ENCODE measurements at places on chromosomes 7 and 10. TPM values are rescaled to one million over a fixed set of nuclear protein-coding genes. Genes with fewer than 3 reads are reported as not detected.
A peak's percentile ranks its signal among the peaks of the same experiment; 100 is the strongest.

GRCh38 chr7:11709196-11709595, 122.8 kb downstream of the THSD7A start:
- no peak for DNase-seq

DNA sequence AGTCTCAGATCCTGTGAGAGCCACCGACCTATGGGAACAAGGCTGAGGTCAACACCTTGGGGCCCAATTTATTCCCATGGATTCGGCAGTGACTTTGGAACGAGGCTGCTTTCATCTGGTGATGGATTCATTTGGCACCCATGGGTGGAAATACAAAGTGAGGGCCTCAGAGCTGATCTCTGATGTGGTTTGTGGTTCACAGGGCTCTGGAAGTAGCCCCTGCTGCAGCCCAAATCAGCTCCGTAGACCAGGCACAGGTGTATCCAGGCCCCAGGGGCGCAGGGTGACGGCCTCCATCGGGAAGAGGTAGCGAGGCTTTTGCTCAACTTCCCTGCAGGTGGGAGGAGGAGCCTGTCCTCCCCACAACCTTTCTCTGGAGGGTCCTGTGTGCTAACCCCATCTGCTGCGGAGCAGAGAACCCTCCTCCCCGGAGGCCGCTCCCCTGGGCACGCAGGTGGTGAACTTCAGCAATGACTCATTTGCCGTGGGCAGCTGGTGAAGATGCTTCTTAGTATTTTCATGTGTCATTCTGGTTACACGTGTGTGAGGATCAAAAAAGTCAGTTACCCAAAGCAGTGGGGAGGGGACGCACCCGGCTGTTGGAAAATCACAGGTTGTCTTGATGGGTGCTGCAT, 7.5 kb upstream of the JAKMIP3 start:
- DNase-seq, result no peak

DNA sequence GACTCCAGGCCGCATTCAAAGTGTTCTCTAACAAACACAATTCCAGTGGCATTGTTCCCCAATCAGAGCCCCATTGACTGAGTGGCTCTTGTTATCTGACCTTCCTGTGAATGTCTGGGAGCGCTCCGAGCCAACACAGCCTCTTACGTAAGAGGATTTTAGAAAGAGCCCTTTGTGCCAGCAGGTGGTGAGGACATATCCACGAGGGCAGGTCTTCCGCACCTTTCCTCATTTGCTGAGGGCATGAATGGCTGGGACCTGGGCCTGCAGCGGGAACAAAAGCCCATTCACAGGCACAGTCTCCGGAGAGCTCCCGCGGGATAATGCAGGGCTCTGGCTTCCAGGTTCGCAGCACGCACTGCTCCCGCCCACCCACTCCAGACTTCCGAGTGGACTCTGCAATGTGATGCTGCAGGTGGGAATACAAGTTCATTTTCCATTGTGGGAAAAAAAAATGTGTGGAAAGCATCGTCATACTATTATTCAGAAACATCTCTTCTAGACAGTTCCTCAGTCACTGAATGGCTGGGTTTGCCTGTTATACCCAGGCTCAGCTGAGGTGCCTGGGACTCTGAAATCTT, 295.0 kb upstream of the IGFBP3 start:
- DNase-seq, result peak; percentile 79

DNA sequence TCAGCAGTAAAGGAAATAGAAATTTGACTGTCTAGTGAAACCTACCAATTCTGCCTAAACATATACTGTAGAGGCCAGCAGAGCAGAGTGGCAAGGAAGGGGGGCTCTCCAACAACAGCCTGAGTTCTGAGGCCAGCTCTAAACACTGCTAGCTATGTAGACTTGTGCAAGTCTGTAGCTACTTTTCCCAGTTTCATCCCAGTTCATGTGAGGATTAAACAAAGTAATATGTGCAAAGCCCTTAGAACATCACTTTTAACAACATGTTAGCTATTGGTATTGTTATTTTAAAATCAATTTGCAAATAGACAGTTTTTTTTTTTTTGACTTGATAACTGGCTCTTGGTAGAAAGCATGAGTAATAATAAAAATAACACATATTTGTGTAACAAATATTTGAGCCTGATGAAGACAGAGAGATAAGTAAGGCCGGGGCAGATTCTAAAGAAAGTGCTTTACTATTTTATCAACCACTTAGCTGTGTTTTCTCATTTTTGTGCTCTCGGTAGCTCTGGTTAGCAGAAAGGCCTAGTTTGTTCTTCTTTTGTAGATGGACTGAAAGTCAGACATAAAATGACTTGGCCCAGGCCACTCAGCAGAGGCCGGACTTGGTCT, 9.3 kb downstream of the CHST12 start:
- no peak for DNase-seq

- no peak for DNase-seq
Measured at GRCh38 chr7:134943785-134944400, 42.4 kb upstream of the AGBL3 start.

DNA sequence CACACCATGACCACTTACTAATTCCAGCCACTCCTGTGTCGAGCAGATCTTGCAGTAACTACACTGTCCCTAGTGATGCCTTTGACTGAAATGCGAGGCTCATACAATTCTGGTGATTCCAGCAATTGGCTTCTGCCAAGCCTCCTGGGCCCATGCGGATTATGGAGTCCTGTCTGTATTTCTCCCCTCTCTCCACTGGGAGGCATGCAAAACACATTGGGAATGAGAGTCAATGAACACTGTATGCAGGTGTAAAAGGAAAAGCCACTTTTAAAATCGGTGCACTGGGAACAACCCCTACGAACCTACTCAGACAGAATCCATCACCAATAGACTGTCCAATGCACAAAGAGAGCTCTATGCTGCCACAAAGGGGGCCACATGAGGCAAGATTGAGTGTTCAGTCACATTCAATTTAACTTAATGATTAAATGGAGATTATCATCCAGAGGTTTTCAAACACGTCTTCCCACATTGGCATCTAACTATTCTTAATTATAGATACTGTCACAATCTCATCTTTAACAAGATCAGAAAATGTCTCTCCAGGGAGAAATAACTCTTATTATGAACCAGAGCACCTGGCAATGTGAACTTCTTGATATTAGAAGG, 550.6 kb downstream of the GLRX3 start:
- no peak for DNase-seq

- DNase-seq, result no peak
Measured at GRCh38 chr7:16810112-16810511, 5.3 kb upstream of the AGR2 start.

- DNase-seq, result peak; percentile 92
Measured at GRCh38 chr10:119026301-119027110, 3.0 kb upstream of the NANOS1 start.

GRCh38 chr7:22488643-22489462, 11.1 kb downstream of the STEAP1B start:
- DNase-seq, result no peak

DNA sequence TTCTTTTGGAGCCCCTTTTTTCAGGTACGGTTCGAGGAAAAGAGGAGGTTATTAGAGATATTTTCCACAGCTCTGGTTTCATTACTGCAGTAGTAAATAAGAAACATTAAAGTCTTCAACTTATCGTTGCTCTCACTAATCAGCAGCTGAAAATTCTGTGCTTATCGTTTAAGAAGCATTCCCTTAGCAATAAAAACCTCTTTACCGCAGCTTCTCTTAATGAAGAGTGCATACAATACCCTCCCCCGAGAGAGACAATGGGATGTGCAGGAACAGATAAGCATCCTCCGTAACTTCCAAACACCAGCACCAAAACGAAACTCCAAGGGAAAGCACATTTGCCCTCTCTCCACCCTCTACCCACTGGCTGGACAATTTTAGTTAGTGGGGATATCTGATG, 384.5 kb downstream of the NEBL start:
- no peak for DNase-seq

GRCh38 chr10:4622384-4622783, 203.6 kb upstream of the AKR1E2 start:
- no peak for DNase-seq

GRCh38 chr7:20521243-20521642, 94.2 kb upstream of the ABCB5 start:
- DNase-seq, result no peak

DNA sequence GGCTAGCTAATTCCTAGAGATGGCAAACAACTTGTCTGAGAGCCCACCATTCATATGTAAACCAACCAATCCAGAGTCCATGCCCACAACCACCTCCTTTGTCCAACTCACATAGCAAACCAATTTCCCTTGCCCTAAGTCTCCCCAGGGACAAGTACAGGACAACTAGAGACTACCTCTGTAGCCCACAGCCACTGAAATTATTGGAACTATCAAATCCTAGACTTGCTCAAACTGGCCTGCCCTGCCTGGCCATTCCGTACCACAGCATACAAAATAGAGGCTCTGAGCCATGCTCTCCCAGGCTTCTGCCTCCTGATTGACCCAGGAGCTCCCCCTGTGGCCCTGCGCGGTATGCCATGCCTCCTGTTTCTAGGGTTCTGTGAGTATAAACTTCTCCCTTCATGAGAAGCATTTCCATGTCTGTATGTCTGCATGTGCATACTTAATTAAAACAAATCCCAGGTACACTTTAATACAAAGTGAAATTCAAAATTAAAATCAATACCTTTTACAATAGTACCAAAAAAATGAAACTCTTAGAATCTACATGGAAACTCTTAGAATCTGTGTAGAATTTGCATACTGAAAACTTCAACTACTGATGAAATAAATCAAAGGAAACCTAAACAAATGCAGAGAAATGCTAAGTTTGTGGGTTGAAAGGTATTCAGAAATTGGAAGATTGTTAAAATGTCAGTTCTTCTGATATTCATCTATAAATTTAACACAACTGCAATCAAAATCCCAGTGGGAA, 4.0 kb upstream of the HECW1 start:
- DNase-seq, result no peak

DNA sequence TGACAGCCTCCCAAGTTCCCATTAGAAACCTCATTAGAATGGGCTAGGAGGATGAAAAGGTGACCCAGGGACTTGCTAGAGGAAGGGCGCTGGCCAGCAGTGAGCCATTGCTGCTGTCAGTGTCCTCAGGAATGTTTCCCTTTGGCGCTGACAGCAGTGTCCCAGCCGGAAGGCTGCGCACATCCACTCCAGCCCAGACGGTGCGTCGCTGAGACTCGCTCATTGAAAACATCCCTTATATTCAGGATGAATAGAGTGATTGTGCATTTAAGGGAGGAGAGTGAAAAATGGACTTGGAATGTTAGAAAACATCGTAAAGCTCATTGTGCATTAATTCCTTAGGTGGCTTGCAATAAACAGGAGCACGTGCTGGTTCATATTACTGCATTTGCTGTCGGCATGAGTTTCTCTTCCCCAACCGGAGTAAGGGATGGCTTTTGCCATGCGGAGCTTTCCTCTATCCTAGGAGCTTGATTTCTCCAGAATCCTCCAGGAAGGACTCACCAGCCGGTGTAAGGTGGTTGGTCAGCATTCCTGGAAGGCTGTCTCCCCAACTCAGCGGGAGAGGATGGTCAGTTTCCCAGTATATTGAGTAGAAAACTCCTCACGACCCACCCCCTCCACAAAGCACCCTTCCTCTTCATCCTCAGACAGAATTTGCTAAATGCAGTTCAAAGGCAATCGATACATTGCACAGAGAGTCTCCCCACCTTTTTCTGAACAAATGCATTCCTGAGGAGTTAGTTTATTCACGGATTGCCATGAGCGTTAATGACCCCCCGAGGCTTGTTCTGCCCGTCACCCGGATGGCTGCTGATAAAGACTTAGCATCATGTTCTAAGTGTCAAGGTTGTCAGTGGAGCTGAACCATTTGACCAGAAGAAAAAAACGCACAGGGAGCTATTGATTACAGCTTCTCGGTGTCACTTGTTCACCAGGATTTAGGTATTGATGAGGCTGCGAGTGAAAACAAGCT, 201.8 kb downstream of the EBF3 start:
- DNase-seq, result peak; percentile 66

GRCh38 chr7:42939457-42940240, 7.5 kb downstream of the MRPL32 start:
- DNase-seq, result no peak

GRCh38 chr7:157386979-157387800, 50.4 kb downstream of the DNAJB6 start:
- DNase-seq, result peak; percentile 98

DNA sequence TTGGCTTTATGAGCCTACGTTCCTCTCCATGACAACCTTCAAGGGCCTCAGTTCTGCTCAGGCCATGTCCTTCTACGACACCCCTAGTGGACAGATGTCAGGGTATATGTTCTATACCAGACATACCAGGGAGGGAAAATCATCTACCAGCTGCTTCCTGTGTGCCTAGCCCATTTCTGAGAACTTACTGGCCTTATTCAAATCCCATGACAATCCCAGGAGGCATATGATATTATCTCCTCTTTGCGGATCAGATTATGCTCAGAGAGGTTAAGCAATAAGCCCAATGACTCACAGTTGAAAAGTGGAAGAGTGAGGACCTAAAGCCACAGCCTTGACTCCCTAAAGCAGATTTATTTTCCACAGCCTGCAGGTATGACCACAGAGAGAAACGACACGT, 139.3 kb downstream of the GLI3 start:
- no peak for DNase-seq

DNA sequence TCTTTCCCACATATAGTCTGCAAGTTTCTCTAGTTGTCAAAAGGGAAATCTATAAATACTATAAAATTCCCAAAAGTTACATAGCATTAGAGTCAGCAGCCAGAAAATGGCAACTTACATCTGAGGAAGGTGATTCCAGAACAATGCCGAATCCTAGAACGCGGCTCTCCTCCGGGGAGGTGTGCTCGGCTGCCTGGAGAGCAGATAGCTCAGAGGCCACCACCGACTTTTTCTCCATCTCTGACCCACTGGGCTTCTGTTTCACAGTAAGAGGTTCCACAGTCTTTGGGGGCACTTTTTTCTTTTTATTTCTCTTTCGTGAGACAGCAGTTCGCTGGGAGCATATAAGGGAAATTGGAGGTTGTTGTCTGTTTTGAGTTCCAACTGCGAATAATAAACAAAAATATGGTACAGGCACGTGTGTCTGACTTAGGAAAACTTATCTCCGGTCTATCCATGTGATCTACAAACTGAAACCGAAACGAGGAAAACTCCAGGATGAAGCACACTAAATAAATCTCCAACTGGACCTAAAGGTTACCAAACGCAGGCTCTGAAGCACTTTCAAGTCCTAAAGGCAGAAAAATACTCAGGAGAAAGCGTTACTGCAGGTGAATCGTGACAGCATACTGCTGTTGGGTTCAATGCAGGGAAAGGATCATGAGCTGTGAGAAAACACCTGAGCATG, 36.2 kb downstream of the BEND7 start:
- no peak for DNase-seq

- no peak for DNase-seq
Measured at GRCh38 chr10:71735709-71736569, 16.4 kb upstream of the C10orf105 start.

- DNase-seq, result no peak
Measured at GRCh38 chr10:110175406-110175805, 32.0 kb upstream of the MXI1 start.

SPDYE2 gene
- not detected for total RNA-seq

OPALIN gene
- total RNA-seq, result not detected

MDFIC gene
- total RNA-seq, result 38.4 TPM

GBX1 gene
- not detected for total RNA-seq

TWNK gene
- 11.1 TPM for total RNA-seq

CYTH3 gene
- total RNA-seq, result 57.3 TPM
